Fibroblast of skin of right quadriceps (primary cell): ENCODE measurements at places on chromosomes 7 and 10.

DNA sequence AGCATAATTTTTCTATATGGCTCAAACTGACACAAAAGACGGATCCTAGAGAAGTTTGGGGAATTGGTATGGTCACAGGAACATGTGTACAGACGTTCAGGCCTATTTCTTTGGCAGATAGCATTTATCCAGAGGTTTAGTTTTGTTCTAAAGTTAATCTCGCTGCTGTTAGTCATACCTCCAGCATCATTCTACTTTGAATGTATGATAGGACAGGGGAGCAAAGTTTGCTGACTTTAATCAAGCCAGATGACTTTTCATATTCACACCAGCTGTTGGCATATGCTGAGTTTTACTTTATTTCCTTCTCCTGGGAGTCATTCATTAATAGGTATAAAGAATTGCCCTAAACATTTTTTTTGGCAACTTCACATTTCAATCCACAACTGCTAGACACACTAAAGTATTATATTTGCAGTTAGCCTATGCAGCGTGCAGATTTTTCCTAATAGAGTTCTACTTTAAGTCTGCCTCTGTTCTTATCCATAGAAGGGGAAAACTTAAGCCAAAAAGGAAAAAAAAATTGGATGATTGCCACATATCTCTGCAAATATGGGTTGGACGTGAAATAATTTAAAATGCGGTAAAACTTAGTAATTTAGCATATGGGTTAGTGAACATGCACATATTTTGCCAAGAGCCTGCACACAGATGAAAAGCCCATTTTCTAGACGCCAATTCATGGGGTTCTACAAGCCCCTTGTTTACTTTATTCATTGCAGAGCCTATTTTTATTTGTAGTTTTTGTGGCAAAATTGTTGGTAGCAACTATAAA, 213.1 kb downstream of the C7orf25 start:
- peak; percentile 24 for DNase-seq

- DNase-seq, result no peak
These were observed 6.8 kb downstream of the POLM start for GRCh38 chr7:44075296-44076075.

- DNase-seq, result peak; percentile 80
These were observed 23.7 kb upstream of the AGR3 start for GRCh38 chr7:16905300-16906044.

DNA sequence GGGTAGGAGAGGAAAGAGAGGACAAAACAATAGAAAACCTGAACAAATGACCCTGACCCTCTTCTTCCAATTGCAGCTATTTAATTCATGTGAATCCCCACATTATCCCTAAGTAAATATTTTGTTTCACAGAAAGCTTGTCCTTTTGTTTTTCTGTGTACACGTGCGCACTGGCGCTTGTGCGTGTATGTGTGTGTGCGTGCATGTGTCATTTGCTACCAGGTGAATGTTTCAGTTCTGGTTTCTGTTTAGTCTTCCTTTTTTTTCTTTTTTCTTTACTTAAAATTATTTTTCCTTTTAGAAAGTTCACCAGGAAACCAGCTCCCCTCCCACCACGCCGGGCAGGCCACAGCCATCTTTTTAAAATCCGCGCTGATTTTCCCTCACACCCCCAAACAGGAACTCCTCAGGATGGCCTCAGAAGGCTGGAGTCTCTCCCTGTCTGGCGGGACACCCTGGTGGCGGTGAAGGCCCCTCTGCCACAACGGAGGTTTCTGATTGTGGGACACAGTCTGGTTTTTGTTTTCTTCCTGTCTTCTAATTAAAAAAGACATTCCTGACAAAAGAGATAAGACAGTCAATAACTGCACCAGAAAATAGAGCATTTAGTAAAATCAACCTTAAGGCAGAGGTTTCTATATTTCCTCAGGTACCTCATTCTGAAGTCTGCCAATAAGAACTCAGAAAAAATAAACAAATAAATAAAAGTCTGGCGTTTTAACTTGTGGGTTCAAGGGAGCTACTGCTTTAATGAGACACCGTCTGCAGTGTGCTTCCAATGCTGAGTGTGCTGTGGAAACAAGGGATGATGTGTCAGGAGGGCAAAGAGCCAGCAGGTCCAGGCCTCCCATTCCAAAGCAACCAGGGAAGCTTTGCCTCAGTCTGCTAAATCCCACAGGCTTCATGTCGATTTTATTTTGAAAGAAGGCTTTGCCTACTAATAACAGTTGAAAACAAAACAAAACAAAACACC, 17.4 kb downstream of the IRF5 start:
- peak; percentile 47 for DNase-seq

GRCh38 chr7:50756180-50756579, 26.5 kb downstream of the GRB10 start:
- DNase-seq, result no peak

- no peak for DNase-seq
These were observed 355.2 kb downstream of the SUGCT start for GRCh38 chr7:40489844-40490602.

GRCh38 chr7:154610903-154611302, 392.0 kb downstream of the PAXIP1 start:
- DNase-seq, result no peak
